ENCODE measurements at places on chromosomes 4 and X. TPM values are rescaled to one million over a fixed set of nuclear protein-coding genes. Genes with fewer than 3 reads are reported as not detected.

DNA sequence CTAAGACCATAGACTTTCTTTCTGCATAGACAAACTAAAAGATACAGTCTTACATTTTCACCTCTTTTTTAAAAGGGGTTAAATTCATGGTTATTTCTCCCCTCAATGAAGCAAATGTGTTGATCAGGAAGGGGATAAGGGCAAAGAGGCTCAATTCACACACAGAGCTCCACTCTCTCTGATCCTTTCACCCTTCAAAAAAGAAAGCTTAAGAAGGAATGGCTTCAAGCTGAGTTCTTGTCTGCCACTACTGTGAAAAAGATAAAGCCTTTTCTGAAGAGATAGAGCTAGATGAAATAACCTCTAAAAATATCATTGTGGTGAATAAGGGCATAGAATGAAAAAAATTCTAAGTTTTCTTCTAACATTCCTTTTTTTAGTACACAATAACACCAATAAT, 28.3 kb downstream of the SEPSECS start:
- no peak for DNase-seq

GRCh38 chr4:75736862-75737261, 12.5 kb downstream of the USO1 start:
- DNase-seq, result no peak

- no peak for DNase-seq
These were observed 47.6 kb downstream of the GRK4 start for GRCh38 chr4:3010998-3011397.

SCRG1 gene
- total RNA-seq, result not detected

GATA1 gene
- total RNA-seq, result 0.73 TPM

CXorf65 gene
- total RNA-seq, result 18.0 TPM

TMEM35A gene
- not detected for total RNA-seq
